ENCODE measurements at places on chromosomes 5 and 9.

- 0 out of 2 replicates have a peak, but pooled peaks cover 3% of the 10 kb centered on the region for H3K36me3 ChIP-seq
- peaks cover 5% of the 10 kb centered on the region for H3K4me1 ChIP-seq
- peaks cover 26% of the 10 kb centered on the region for H3K27me3 ChIP-seq
- H3K27ac ChIP-seq, result no peak overlapping the region
These were observed 5.2 kb downstream of the EGR1 start for GRCh38 chr5:138470322-138471051.

DNA sequence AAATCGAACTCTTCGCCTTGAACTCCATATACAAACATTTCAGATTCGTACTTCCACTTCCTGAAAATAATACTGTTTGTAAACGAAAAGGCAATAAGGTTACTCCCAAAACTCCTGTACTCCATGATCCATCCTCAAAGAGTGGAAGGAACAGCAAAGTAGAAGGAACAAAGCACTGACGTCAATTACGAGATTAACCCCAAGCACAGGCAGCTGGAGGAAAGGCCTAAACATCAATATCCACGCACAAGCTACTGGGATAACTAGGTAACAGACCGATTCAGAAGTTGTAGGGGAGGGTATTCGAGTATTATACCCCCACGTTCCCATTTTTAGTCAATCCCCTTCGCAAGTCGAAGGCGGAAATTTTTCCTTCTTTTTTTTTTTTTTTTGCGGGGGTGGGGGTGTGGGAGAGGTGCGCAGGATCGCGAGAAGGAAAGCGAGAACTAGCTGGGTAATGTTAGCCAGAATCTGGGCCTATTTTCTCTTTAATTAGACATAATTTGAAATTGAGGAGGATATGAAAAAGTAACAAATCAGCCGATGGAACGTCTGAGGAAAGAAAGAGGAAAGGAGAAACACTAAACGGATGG is 909 bp downstream of the AFF4 start:
- no peaks in the 10 kb centered on the region for H3K27me3 ChIP-seq
- H3K36me3 ChIP-seq, result no peaks in the 10 kb centered on the region
- H3K27ac ChIP-seq, result peak overlapping the region; percentile 97
- DNase-seq, result peak; percentile 62
- 0 out of 2 replicates have a peak, but pooled peaks cover 6% of the 10 kb centered on the region for H3K4me1 ChIP-seq
- peak overlapping the region; percentile 70 for H3K4me3 ChIP-seq

DNA sequence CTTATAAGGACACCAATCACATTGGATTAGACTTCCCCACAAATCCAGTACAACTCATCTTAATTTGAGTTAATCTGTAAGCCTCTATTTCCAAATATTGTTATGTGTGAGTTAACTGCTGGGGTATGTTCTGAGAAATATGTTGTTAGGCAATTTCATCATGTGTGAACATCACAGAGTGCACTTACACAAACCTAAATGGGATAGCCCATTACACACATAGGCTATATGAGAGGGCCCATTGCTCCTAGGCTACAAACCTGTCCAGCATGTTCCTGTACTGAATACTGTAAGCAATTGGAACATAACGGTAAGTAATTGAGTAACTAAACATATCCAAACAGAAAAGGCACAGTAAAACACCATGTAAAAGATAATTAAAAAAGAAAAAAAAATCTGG is 19.1 kb upstream of the ARSI start:
- DNase-seq, result no peak
- no peak overlapping the region for H3K4me3 ChIP-seq
- H3K36me3 ChIP-seq, result no peaks in the 10 kb centered on the region
- no peaks in the 10 kb centered on the region for H3K4me1 ChIP-seq

DNA sequence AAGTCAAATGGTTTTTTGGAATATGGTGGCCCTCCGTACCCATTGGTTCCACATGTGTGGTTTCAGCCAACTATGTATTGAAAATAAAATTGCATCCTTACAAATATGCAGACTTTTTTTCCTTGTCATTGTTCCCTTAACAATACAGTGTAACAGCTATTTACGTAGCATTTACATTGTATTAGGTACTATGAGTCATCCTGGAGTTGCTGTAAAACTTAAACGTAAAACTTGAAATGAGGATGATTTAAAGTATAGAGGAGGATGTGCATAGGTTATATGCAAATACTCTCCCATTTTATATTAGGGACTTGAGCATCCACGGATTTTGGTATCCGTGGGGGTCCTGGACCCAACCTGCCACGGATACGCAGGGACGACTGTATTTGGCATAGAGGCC is 16.3 kb downstream of the SDHA start:
- H3K27ac ChIP-seq, result no peak overlapping the region
- DNase-seq, result no peak
- peaks cover 7% of the 10 kb centered on the region for H3K4me1 ChIP-seq
- peaks cover 10% of the 10 kb centered on the region for H3K36me3 ChIP-seq

GRCh38 chr9:33155393-33155792 is 11.7 kb downstream of the B4GALT1 start:
- no peaks in the 10 kb centered on the region for H3K36me3 ChIP-seq
- no peaks in the 10 kb centered on the region for H3K27me3 ChIP-seq
- no peak for DNase-seq

- no peak overlapping the region for H3K27ac ChIP-seq
- no peaks in the 10 kb centered on the region for H3K36me3 ChIP-seq
- H3K4me1 ChIP-seq, result peaks cover 4% of the 10 kb centered on the region
These were observed 197.0 kb downstream of the MCTP1 start for GRCh38 chr5:95087816-95088317.

- H3K36me3 ChIP-seq, result no peaks in the 10 kb centered on the region
- no peak overlapping the region for H3K4me3 ChIP-seq
- H3K4me1 ChIP-seq, result no peaks in the 10 kb centered on the region
- DNase-seq, result no peak
These were observed 24.3 kb upstream of the F2R start for GRCh38 chr5:76691467-76692273.

DNA sequence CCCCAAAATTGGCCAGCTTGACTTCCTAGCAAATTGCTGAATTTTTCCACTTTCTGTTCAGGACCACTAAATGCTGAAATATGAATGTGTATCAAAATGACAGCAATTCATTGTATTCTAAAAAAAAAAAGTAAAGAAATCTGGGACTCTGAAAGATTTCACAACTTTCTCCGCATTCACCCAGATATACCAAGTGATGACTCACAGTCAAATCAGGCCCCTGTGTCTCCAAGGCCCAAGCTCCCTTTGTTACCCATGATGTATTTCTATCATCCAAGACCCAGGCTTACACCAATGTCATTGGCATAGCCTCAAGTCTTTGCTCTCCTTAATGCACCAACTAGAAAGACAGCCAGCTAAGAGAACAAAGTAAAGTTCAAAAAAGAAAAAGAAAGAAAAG is 493.9 kb downstream of the NTRK2 start:
- H3K36me3 ChIP-seq, result no peaks in the 10 kb centered on the region
- H3K4me1 ChIP-seq, result 0 out of 2 replicates have a peak, but pooled peaks cover 4% of the 10 kb centered on the region
- no peak overlapping the region for H3K4me3 ChIP-seq
- no peak for DNase-seq

- H3K36me3 ChIP-seq, result no peaks in the 10 kb centered on the region
- DNase-seq, result no peak
- H3K4me1 ChIP-seq, result no peaks in the 10 kb centered on the region
- H3K27me3 ChIP-seq, result no peaks in the 10 kb centered on the region
- H3K27ac ChIP-seq, result no peak overlapping the region
These were observed 38.3 kb downstream of the RFK start for GRCh38 chr9:76355886-76356285.

- H3K27ac ChIP-seq, result no peak overlapping the region
- H3K4me3 ChIP-seq, result no peak overlapping the region
- H3K36me3 ChIP-seq, result 0 out of 2 replicates have a peak, but pooled peaks cover 3% of the 10 kb centered on the region
- peaks cover 4% of the 10 kb centered on the region for H3K4me1 ChIP-seq
- H3K27me3 ChIP-seq, result no peaks in the 10 kb centered on the region
- no peak for DNase-seq
These were observed 309.8 kb downstream of the TRPM3 start for GRCh38 chr9:70811638-70812037.

DNA sequence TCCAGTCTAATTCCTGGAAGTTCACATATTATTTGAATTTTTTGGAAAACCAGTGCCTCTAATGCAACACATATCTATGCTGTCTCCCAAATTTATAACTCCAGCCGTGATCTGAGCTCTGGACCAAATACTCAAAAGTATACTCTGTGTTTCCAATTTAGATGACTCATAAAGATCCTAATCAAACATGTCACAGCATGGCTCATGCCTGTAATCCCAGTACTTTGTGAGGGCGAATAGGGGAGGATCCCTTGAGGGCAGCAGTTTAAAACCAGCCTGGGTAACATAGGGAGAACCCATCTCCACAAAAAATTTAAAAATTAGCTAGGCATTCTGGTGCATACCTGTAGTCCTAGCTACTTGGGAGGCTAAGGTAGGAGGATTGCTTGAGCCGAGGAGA is 388.0 kb downstream of the CDH12 start:
- DNase-seq, result no peak
- no peak overlapping the region for H3K27ac ChIP-seq
- H3K4me3 ChIP-seq, result no peak overlapping the region
- H3K36me3 ChIP-seq, result no peaks in the 10 kb centered on the region
- H3K27me3 ChIP-seq, result no peaks in the 10 kb centered on the region
- no peaks in the 10 kb centered on the region for H3K4me1 ChIP-seq

DNA sequence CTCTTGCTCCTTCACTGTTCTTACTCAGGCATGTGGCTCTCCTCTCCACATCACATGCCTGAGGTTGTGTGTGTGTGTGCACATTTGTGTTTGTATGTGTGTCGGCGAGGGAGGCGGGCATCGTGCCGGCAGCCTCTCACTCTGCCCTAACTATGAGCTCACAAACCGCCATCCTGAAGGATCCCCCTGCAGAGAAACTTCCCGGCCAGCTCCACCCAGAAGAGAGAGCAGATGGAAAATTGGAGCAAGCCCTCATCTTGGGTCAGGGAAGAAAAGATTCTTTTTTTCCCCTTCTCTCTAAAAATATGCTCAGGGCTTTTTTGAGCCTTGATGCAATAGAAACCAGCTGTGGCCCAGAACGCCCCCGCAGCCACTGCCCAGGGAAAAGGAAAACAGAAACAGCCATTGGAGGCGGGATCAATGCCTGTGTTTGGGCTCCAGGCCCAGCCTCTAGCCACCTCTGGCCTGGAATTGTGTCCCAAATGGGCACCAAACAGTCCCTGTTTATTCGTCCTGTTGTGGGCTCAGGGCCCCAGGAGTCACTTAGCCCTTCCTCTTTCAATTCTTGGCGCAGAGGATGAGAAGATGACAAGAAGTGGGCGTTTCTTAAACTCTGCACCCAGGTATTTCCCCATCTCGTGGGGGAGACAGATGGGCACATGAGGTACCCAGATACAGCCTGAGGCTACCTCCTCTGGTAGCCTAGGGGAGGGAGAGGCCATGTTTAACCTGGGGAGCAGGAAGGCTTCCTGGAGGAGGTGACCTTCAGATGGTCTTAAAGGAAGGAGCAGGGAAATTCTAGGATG is 151.5 kb downstream of the RGS3 start:
- DNase-seq, result no peak
- no peaks in the 10 kb centered on the region for H3K27me3 ChIP-seq
- no peaks in the 10 kb centered on the region for H3K36me3 ChIP-seq
- H3K27ac ChIP-seq, result no peak overlapping the region
- H3K4me3 ChIP-seq, result no peak overlapping the region

GRCh38 chr5:163943546-163943945 is 438.1 kb downstream of the MAT2B start:
- H3K27me3 ChIP-seq, result no peaks in the 10 kb centered on the region
- DNase-seq, result no peak
- H3K4me3 ChIP-seq, result no peak overlapping the region
- no peaks in the 10 kb centered on the region for H3K4me1 ChIP-seq
- H3K27ac ChIP-seq, result no peak overlapping the region
- no peaks in the 10 kb centered on the region for H3K36me3 ChIP-seq

- no peaks in the 10 kb centered on the region for H3K36me3 ChIP-seq
- peak; percentile 59 for DNase-seq
- no peaks in the 10 kb centered on the region for H3K4me1 ChIP-seq
- no peak overlapping the region for H3K27ac ChIP-seq
- H3K4me3 ChIP-seq, result no peak overlapping the region
- no peaks in the 10 kb centered on the region for H3K27me3 ChIP-seq
These were observed 431.3 kb upstream of the ITGA1 start for GRCh38 chr5:52356311-52356918.

DNA sequence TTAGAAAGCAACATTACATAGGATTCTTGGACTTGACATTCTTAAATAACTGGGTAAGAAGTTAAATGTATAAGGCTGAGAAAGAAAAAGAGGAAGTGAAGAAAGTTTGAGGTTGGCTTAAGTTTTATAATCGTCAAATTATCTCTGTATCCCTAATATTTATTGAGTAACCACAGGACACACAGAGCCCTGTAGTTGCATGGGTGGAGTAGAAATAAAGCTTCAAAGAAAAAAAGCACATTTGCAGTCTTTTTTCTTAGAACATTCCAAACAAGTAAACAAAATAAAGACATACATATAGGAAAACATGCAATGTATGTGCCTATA is 137.0 kb downstream of the CCDC192 start:
- no peaks in the 10 kb centered on the region for H3K36me3 ChIP-seq
- no peak for DNase-seq
- H3K27me3 ChIP-seq, result no peaks in the 10 kb centered on the region
- H3K4me3 ChIP-seq, result no peak overlapping the region
- no peaks in the 10 kb centered on the region for H3K4me1 ChIP-seq

DNA sequence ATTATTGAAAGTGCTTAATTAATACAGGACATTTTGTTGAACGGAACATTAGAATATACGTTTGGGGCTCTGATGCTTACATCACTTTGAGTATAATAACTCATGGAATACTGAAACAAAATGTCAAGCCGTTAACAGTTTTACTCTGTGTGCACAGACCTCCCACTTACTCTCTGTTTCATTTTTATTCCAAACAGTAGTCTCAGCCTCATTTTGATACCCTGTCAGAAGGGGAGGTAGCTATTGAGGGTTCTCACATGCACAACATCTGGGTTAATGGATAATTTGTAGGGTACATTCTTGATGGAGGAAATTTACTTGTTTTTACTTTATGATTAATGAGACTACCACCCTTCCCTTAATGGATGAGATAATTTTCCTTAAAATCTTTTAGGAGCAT is 59.0 kb downstream of the SCAMP1 start:
- no peak for DNase-seq
- no peak overlapping the region for H3K27ac ChIP-seq
- H3K36me3 ChIP-seq, result no peaks in the 10 kb centered on the region
- no peaks in the 10 kb centered on the region for H3K4me1 ChIP-seq
- H3K27me3 ChIP-seq, result no peaks in the 10 kb centered on the region
- no peak overlapping the region for H3K4me3 ChIP-seq

GRCh38 chr5:78562714-78563330 is 85.8 kb downstream of the LHFPL2 start:
- no peak overlapping the region for H3K27ac ChIP-seq
- peaks cover 9% of the 10 kb centered on the region for H3K4me1 ChIP-seq
- H3K4me3 ChIP-seq, result no peak overlapping the region
- no peaks in the 10 kb centered on the region for H3K36me3 ChIP-seq
- no peaks in the 10 kb centered on the region for H3K27me3 ChIP-seq

- no peak for DNase-seq
- no peaks in the 10 kb centered on the region for H3K27me3 ChIP-seq
- no peaks in the 10 kb centered on the region for H3K36me3 ChIP-seq
- peaks cover 15% of the 10 kb centered on the region for H3K4me1 ChIP-seq
- no peak overlapping the region for H3K4me3 ChIP-seq
These were observed 109.3 kb upstream of the ICE1 start for GRCh38 chr5:5313101-5313635.
